Osteoblast (primary cell): ENCODE measurements at places on chromosomes 11 and 22. TPM values are rescaled to one million over a fixed set of nuclear protein-coding genes. Genes with fewer than 3 reads are reported as not detected.

Gene PLEKHB1
- 0.36 and 1.8 TPM in 2 replicates for total RNA-seq

Gene C11orf16
- total RNA-seq = 0.29 TPM in 1 of 2 replicates, not detected in the other

Gene SRSF8
- 20.6 and 22.1 TPM in 2 replicates for total RNA-seq

Gene WBP2NL
- total RNA-seq = under 0.01 and 0.72 TPM in 2 replicates

Gene SLC1A2
- total RNA-seq = 0.72 and 1.5 TPM in 2 replicates

Gene HBB
- not detected in 2 replicates for total RNA-seq

Gene RASGRP2
- total RNA-seq = 0.29 TPM in 1 of 2 replicates, not detected in the other

Gene CTSW
- not detected in 2 replicates for total RNA-seq

Gene MS4A6A
- under 0.01 TPM in 1 of 2 replicates, not detected in the other for total RNA-seq

Gene RPL27A
- total RNA-seq = 710 and 869 TPM in 2 replicates

Gene IL18
- total RNA-seq = 0.59 TPM in 1 of 2 replicates, not detected in the other

Gene ANO5
- 0.59 and 1.1 TPM in 2 replicates for total RNA-seq

Gene OR4A47
- not detected in 2 replicates for total RNA-seq

Gene C11orf58
- 139 and 153 TPM in 2 replicates for total RNA-seq

Gene SEPTIN5
- total RNA-seq = 11.2 and 14.5 TPM in 2 replicates

Gene FBXO3
- 35.8 and 38.3 TPM in 2 replicates for total RNA-seq

Gene SEC14L6
- not detected in 2 replicates for total RNA-seq

Gene SPDYC
- not detected in 2 replicates for total RNA-seq

Gene KRTAP5-10
- total RNA-seq = 0.36 TPM in 1 of 2 replicates, not detected in the other

Gene NAALAD2
- total RNA-seq = 0.59 and 1.8 TPM in 2 replicates

Gene MYBPC3
- not detected in 2 replicates for total RNA-seq

Gene TEX12
- total RNA-seq = 0.59 TPM in 1 of 2 replicates, not detected in the other

Gene NLRP14
- total RNA-seq = under 0.01 TPM in 1 of 2 replicates, not detected in the other

Gene TSSK2
- not detected in 2 replicates for total RNA-seq

Gene SLC22A8
- not detected in 2 replicates for total RNA-seq

Gene USP2
- 0.29 and 0.36 TPM in 2 replicates for total RNA-seq

Gene OR2AG2
- total RNA-seq = 0.29 and 0.36 TPM in 2 replicates

Gene MCM5
- 12.7 and 13.6 TPM in 2 replicates for total RNA-seq

Gene UBQLN3
- total RNA-seq = under 0.01 TPM in 1 of 2 replicates, not detected in the other

Gene LSP1
- 41.0 and 54.6 TPM in 2 replicates for total RNA-seq

Gene GGTLC2
- total RNA-seq = not detected in 2 replicates

Gene CARD18
- not detected in 2 replicates for total RNA-seq

Gene OR10A3
- under 0.01 TPM in 2 replicates for total RNA-seq

Gene IFITM2
- total RNA-seq = 54.5 and 105 TPM in 2 replicates

Gene SLC35F2
- total RNA-seq = 5.4 and 6.2 TPM in 2 replicates

Gene KRTAP5-7
- total RNA-seq = 0.36 and 0.59 TPM in 2 replicates

Gene FAM181B
- total RNA-seq = under 0.01 TPM in 2 replicates

Gene SCN4B
- total RNA-seq = under 0.01 and 0.36 TPM in 2 replicates

Gene ELFN2
- total RNA-seq = under 0.01 and 0.29 TPM in 2 replicates

Gene CRYBB2
- not detected in 2 replicates for total RNA-seq

Gene C11orf91
- total RNA-seq = not detected in 2 replicates

Gene PHOX2A
- not detected in 2 replicates for total RNA-seq

Gene UBXN1
- 98.1 and 107 TPM in 2 replicates for total RNA-seq
